ENCODE measurements at places on chromosomes 11 and 22.

DNA sequence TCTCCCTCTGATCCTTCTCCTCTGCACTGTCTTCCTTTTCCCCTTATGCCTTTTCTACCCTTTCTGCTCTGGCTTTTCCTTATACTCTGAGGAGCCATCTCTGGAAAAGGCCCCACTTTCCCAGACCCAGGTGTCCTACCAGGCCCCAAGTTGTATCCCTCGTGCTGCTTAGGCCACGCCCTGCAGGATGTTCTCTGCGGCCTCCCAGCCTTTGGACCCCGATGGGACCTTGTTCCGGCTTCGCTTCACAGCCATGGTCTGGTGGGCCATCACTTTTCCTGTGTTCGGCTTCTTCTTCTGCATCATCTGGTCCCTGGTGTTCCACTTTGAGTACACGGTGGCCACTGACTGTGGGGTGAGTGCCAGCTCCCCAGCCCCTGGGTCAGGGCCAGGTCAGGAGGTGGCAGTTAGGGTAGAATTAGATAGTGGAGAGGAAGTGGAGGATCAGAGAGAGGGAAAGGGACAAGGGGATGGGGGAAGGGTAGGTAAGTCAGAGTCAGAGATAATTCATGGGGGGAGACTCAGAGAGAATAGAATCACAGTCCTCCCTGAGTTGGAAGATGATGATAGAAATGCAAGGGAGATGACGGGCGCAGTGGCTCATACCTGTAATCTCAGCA lies 8.9 kb downstream of the PGAP2 start:
- DNase-seq = no peak

DNA sequence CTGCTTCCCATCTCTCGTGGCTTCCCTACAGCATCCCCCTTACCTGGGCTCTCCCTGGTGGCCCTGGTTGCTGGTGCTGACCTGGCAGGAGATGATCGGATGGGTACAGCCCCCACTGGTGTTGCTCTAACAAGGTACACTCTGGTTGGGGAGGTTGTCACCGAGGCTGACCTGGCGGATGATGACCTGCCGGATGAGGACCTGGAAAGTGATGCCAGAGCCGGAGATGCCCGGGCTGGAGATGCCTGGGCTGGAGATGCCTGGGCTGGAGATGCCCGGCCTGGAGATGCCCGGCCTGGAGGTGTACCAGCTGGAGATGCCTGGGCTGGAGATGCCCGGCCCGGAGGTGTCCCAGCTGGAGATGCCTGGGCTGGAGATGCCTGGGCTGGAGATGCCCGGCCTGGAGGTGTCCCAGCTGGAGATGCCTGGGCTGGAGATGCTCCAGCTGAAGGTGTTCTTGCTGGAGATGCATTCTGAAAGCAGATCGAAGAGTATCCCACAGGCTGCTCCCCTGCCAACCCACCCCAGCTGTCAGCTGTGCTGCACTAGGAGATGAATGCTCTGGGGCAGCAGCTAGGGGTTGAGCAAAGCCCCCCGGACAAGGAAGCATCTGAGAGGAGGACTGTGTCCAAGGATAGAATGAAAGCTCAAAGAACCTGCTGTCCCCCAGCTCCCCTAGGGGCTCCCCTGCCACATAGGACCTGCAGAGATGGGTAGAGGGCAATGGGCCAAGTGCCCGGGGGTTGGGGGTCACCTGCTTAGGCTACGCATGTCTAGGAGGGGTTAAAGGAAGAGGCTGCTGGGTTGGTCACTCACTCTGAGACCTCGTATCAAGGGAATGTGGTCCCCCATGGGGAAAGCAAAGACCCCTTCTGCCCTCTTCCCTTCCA lies 10.6 kb downstream of the TMPRSS13 start:
- no peak for DNase-seq

DNA sequence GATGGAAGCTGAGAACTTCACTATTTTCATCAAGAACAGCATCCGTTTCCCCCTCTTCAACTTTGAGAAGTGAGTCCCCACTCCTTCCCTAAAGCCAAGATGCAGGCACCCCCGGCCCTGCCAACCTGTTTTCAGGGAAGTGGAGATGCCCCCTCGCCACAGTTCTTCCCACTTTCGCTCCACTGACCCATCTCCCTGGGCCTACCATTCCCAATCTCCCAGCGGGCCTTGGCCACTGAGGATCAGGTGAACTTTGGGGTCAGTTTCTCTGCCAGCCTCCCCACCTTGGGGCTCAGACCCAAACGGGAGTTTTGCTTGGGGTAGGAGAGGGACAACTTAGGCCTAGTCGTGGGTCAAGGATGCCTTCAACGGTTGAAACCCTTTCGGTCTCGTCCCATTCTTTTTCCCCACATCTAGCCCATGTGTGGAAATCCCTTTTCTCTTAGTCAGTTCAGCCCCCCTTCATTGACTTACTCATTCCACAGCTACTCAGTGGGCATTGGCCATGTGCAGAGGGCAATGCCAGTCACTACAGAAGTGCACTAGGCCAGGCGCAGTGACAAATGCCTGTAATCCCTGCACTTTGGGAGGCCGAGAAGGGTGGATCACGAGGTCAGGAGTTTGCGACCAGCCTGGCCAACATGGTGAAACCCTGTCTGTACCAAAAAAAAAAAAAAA lies 10.6 kb downstream of the P2RX3 start:
- DNase-seq = no peak

DNA sequence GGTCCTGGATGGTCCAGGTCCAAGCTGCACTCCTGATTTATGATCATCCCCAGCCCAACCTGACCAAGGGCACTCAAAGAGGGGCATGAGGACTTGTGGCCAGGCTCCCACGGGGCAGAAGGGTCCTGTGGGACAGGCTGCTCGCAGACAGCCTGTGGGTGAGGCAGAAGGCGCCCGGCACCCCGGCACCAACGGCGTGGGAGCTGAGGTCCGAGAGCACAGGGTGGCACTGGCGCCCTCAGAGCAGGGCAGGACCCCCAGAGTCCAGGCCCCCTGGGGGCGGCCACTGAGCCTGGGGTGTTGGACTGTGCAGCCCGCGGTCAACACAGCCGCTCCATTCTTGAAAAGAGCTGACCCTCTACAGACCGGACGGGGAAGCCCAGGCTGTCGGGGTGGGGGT lies 3.3 kb downstream of the IL17REL start:
- DNase-seq = no peak

DNA sequence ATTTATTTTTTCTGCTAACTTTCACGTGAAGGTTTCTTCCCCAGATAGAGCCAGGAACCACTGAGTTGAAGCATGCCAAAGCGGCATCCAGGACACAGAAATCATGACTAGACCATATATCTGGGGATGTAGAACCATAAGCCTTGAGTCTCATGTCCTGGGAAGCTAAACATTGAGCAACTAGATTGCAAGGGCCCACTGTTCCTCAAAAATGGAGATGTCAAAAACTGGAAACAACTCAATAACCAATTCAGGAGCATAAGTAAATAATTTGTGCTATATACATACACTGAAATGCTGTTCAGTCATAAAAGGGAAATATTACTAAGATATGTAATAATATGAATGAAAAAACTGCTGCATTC lies 29.0 kb upstream of the CARD16 start:
- no peak for DNase-seq

- no peak for DNase-seq
Measured at GRCh38 chr22:27601195-27601594, 200.4 kb downstream of the MN1 start.

GRCh38 chr11:125332821-125333220 lies 163.2 kb downstream of the FEZ1 start:
- no peak for DNase-seq

GRCh38 chr22:32411402-32411801 lies 645 bp downstream of the RTCB start:
- no peak for DNase-seq

GRCh38 chr11:121552154-121552553 lies 99.4 kb upstream of the SORL1-AS1 start:
- no peak for DNase-seq

- no peak for DNase-seq
Measured at GRCh38 chr11:95469258-95469657, 238.3 kb upstream of the SESN3 start.

DNA sequence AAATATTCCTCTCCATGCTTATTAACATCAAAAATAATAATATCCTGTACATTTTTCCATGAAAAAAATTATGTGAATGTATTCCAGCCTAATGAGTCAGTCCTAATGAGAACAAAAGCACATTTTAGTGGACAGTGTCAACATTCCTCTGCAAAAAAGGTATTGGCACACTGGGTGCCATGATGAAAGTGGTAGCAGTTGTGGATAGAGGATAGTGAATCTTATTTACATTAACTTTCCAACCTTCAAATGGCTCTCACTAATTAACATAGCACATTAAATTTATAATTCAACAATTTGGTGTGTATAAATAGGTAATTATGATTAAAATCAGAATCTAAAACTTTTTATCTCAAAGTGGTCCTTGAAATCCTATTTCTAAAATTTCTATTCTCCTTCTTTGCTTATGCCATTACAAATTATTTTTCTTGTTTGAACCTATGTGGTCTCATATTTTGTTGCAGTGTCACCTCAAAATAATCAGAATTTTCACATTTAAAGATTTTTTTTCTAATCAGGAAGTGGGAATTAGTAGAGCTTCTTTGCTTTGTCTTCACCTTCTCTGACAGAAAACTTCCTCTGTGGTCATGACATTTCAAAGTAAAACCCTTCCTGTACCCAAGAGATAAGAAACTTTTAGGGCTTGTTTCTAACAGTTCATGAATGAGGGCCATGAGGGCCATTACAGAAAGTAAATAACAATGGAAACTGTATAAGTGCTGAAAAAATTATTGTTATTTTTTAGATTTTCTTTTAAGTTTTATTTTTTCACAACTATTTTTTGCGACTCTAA lies 18.7 kb downstream of the SOX6 start:
- DNase-seq = no peak

GRCh38 chr11:128765571-128766549 lies 72.0 kb downstream of the FLI1 start:
- DNase-seq = no peak

DNA sequence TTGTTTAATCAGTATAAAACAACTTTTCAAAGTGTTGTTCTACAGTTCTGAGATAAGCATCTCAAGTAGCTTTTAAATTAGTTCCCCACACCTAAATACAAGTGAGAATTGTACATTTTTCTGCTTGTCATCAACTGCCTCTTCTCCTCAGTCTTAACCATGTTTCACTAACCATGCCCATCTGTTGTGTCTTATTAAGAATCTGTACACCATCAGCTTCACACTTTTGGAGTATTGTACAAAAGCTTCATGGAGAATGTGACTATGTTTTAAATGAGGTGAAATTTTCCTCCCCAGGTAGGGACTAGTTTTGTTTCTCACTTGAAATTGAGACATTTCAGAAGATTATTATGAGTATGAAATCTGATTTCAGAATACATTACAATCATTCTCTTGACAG lies 52.4 kb downstream of the SIK2 start:
- DNase-seq = no peak

- DNase-seq = no peak
Measured at GRCh38 chr11:112388496-112388895, 127.8 kb upstream of the PLET1 start.

- no peak for DNase-seq
Measured at GRCh38 chr11:111225881-111226280, 19.6 kb upstream of the POU2AF2 start.

GRCh38 chr11:70545610-70545912 lies 147.2 kb downstream of the CTTN start:
- no peak for DNase-seq

GRCh38 chr22:46649141-46650077 lies 29.2 kb downstream of the GRAMD4 start:
- no peak for DNase-seq

DNA sequence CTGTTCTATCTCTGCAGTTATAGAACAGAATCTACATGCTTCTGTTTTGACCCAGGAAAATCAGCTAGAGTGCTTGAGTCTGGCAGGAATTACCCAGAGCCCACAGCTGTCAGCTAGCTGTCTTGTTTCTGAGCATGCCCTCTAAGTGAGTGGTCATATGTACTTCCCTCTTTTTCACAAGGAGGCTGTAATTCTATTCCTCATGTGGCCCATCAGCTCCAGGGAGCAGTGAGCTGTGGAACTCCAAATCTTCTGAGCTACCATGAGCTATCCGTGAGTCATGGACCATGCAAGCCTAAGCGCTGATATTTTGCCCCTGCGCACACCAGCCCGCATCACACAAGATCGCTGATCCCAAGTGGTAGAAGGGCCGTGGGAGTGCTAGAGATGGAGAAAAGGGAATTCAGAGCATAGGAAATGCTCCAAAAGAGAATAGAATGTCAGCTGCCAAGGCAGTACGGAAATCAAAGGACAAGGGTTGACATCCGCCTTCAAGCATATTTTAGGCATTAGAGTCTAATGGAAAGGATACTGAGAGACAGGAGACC lies 5.4 kb downstream of the FJX1 start:
- no peak for DNase-seq

DNA sequence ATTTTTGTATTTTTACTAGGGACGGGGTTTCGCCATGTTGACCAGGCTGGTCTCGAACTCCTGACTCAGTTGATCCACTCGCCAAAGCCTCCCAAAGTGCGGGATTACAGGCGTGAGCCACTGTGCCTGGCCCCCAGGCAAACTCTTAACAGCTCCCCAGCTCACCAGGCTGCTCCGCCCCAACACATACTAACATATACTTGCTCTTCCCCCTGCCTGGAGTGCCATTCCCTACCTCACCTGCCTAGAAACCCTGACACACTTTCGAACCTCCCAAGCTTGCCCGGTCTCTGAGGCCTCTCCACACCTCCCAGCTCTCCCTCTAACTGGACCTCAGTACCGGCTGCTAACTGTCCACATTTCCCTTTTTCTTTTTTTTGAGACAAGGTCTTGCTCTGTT lies 8.5 kb downstream of the MAP4K2 start:
- no peak for DNase-seq

GRCh38 chr22:29211066-29211465 lies 5.4 kb downstream of the EMID1 start:
- no peak for DNase-seq

DNA sequence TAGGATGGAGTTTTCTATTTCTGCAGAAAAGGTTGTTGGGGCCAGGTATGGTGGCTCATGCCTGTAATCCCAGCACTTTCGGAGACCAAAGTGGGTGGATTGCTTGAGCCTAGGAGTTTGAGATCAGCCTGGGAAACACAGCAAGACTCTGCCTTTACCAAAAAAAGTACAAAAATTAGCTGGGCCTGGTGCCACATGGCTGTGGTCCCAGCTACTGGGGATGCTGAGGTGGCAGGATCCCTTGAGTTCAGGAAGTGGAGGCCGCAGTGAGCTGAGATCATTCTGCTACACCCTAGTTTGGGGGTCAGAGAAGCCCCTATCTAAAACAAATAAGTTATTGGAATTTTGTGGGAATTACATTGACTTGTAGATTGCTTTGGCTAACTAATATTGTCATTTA lies 71.7 kb downstream of the FDX1 start:
- DNase-seq = no peak

- DNase-seq = no peak
Measured at GRCh38 chr11:73878771-73879170, 2.0 kb downstream of the PAAF1 start.

DNA sequence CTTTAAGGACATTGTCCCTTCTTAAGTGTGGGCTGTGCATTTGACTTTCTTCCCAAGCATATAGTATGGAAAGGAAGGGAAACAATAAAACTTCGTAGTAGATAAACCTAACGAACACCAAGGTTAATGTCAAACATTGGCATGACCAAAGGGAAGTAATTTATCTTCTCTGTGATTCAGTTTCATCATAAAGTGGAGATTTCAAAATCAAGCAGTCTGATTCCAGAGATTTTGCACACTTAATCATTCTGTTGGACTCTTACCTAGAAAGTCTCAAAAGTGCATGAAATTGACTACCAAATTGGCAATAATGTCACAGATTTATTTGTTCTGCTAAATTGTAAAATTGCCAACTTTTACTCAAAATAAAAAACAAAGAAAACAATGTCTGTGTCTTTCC lies 559.7 kb downstream of the JRKL start:
- no peak for DNase-seq
